Activated T-helper 1 cell treated with anti-CD3 and anti-CD28 coated beads, Interleukin-2, amount 50 U/mL, for 16 hours (primary cell): ENCODE measurements at places on chromosomes 5 and 9.

DNA sequence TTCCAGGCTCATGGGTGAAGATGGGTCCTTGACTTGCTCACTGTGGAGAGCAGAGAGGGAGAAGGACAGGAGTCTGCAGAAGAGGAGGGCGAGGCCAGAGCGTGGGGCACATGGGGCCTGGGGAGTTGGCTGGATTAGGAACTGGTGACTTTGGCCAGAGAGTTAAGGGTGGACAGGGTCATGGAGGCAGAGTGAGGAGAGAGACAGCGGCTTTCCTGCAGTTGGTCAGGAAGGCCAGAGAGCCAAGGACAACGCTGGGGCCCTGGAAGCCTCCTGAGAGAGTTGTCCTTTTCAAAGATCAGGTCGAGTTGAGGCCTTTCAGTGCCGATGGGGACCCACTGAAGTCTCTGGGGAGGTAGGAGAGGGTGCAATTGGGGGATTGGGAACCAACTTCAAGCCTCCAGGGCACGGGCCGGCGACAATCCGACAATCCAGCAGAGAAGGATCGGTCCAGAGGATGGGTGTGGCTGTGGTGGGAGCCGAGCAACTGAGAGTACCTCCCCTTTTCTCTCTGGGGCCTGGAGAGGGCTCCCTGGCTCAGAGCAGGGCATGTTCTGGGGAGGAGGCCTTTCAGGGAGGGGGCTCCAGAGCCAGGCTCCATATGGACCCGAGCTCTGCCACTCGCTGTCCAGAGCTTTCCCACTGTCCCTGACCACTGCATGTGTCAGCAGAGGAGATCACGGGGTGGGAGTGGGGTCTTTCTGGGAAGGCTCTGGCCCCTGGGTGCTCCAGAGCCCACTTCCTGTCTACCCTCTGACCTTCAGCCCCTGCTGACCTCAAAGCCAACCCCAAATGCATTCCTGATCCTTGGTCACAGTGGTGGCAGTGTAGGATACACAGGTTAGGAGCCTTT lies 7.5 kb upstream of the PHYHD1 start:
- DNase-seq, result no peak

DNA sequence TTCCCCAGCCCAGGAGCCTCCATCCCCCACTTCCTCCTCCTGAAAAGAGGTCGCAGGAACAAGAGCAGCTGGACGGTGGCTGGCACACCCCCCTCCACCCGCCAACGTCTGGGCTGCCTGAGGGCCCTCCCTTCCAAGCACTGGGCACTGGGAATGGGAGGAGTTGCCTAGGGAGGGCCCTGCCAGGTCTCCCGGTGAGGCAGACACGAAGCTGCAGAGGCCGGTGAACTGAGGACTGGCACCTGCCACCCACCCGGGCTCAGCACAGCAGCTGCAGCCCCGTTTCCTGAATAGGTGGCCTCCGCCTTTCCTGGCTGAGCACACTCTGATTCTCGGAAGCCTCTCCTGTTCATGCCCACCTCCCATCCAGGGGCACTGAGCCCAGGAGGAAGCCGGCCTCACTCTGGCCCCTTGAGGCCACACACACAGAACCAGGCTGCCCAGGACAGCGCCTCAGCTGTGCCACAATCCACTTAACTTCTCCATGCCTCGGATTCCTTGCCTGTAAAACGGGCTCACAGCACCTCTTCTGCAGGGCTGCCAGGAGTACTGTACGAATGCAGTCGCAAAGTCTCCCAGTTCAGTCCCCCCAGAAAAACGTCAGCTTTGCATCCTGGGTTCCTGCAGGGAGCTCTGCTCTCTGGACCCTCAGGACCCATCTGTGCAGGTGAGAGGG lies 1.3 kb downstream of the NPDC1 start:
- no peak for DNase-seq

DNA sequence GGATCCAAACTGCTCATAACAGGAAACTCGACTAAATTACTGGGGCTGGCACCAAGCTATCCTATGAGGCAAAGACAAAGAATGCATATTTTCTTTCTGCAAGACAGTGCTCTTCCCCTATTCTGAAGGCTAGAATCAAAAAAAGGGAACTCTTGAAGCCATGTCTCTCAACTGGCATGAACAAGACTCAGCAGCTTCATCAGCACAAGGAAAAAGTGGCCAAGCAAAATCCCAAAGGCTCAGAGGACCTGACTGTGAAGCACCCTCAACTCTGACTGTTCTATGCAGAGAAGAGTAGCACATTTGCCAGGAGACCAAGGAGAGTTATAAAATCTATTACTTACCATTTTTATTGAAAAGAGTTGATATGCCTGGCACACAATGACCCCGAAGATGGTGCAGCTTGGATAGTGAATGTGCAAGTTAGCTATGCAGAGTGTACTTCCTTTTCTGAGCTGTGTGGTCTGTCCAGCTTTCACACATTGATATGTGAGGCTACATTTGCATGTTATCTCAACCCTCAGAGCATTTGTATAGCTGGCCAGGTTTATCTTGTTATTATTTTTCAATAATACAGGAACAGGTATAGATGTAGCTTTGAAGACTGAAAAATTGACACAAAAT lies 51.0 kb upstream of the FYB1 start:
- DNase-seq, result no peak

GRCh38 chr9:136671646-136672430 lies 9.1 kb downstream of the EGFL7 start:
- no peak for DNase-seq

DNA sequence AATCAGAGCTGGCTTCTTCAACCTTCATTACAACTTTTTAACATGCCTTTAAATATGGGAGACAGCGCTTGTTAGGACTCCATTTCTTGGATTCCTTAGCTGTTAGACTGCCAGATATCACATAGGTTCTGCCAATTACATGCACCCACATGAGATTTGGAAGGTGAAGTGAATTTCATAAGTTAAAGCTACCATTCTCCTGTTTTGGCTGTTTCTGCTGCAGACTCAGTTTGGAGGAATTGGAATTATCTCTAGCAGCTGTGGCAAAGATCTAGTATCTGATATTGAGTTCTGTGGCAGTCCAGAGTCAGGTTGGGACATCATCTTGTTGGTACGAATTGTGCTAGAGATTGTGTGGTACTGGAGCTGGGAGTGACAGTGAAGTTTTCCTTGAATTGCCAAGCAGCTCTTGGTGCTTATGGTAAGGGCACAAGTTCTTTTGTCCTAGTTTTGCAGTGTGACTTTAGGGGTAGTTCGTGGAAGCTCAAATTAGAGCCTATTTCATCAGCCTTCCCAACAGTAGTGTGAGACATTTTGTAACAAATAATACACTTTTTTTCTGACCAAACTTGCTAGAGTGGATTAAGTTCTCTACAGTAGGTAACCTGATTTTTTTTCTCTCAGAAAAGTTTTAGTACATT lies 9.1 kb upstream of the PJA2 start:
- no peak for DNase-seq

DNA sequence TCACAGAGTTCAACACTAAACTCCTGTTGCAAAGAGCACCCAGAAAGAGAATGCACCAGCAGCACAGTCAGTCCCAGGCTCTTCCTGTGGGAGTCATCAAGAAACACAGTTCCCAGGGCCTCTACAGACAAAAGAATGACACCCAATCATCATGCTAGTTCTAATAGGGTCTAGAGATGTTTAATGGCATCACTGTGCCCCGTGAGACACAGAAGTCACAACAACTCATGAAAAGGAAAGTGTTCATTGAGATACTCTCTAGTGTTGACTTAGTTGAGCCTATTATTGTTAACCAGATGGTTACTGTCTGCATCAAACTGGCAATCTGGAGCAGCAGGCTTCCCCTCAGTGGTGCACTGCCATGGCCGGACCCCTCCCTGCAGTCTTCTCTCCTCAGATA lies 1.6 kb downstream of the KLHL3 start:
- no peak for DNase-seq

DNA sequence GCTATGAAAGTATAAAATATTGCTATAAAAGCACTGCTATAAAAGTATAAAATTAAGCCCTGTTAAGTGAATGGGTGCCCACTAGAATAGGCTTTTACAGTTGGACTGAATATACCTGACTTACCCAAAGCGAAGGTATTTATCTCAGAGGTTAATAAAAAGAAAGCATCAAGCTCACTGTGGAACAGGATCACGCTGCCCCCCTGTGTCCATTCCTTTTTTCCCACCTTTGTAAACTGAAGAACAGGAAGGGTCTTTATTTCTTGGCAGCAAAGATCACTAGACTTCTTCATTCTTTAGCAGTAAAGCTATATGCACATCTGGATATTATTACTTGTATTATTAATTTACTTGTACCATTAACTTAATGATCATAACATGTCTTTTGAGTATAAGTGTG lies 22.1 kb upstream of the PLPP6 start:
- DNase-seq, result no peak

DNA sequence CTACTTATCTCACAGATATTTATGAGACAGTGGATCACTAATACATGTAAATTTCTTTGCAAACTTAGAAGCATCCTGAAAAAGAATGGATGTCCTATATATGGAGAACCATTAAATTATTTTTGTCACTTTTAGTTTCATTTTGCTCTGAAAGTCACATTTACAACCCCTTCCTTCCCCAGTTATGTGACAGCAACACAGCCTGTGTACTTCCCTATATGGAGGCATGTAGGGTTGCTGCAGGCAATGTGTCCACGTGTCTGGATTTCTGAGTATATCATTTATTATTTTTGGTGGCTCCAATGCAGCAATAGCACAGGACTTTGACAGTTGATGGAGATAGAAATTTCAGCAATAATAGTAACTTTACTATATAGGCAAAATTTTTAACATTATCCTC lies 156.4 kb downstream of the ST8SIA4 start:
- DNase-seq, result no peak

GRCh38 chr9:79572032-79572607 lies 355 bp downstream of the TLE4 start:
- DNase-seq, result no peak

- DNase-seq, result no peak
Measured at GRCh38 chr9:9790216-9790872, 822.5 kb downstream of the PTPRD start.

GRCh38 chr5:156052656-156053055 lies 274.3 kb upstream of the SGCD start:
- no peak for DNase-seq

DNA sequence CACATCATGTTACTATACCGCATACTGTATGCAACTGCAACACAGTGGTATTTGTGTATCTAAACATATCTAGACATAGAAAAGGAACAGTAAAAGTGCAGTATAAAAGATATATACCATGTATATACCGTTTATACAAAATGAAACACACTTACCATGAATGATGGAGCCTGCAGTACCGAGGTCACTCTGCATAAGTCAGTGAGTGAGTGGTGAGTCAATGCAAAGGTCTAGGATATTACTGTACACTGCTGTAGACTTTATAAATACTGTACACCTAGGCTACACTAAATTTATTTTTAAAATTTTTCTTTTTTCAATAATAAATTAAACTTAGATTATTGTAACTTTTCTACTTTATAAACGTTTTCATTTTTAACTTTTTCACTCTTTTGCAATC lies 29.3 kb downstream of the PRELID2 start:
- DNase-seq, result no peak

GRCh38 chr5:9898319-9898718 lies 268.2 kb upstream of the TAS2R1 start:
- DNase-seq, result no peak

DNA sequence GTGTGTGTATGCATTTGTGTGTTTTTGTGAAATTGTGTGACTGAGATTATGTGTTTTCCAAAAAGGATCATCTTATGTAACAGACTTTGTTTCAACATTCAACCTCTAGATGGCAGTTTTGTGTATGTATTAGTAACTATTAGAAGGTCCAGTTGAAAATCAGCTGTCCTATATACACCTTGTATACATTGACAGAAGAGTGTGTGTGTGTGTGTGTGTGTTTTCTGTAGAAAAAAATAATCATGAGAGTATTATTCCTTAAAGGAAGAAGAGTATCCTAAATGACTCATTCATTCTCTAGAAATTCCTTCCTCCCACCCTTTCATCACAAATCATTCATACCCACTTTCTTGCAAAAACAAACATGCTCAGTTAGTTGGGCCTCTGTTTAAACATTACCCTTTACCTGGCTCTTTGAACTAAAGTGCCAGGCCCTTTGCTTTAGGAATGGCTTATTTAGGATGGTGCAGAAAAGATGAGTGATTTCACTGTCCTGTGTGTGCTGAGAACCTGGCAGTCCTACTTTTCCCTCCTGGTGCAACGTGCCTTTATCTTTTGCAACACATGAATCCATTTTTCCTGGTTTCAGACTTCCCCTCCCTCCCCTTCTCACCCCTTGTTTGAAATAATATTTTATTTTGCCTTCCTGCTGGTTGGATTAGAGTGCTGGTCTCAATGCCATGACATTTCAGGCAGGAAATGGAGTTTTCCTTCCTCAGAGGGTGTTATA lies 152.2 kb downstream of the ARHGAP26 start:
- DNase-seq, result no peak

- DNase-seq, result no peak
Measured at GRCh38 chr5:149537374-149537975, 13.8 kb downstream of the CSNK1A1 start.

- DNase-seq, result no peak
Measured at GRCh38 chr9:121239071-121239470, 28.9 kb upstream of the GSN start.
